ENCODE measurements at places on chromosomes 5 and 9. TPM values are rescaled to one million over a fixed set of nuclear protein-coding genes. Genes with fewer than 3 reads are reported as not detected.

DNA sequence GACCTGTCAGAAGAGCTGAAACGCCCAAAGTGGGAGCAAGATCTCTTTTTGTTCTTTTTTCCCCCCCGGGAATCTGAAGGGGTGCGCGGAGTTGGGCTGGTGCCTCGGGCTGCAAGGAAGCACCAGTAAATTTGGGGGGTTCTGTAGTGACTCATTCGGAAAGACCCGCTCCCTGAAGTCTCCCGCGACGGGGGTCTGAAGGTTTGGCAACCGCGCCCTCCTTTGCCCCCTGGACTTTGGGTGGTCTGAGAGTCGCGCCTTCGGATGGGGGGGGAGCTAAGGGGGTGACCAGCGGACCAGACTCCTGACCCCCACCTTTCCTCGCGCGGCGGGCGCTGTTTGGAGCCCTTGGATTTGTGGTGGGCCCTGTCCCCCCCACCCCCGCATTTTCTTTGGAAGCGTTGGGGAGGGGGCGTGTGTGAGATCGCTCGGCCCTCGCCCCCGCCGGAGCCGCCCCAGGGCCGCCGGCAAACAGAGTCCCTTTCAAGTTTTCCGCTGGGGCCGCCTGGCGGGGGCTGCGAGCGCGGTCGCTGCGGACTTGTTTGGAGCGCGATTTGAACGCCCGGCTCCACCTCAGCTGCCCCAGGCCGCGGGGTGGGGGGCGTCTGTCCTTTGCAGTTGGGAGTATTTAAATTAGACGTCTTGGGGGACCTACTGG is 2.0 kb downstream of the CXXC5 start:
- no peak for DNase-seq

DNA sequence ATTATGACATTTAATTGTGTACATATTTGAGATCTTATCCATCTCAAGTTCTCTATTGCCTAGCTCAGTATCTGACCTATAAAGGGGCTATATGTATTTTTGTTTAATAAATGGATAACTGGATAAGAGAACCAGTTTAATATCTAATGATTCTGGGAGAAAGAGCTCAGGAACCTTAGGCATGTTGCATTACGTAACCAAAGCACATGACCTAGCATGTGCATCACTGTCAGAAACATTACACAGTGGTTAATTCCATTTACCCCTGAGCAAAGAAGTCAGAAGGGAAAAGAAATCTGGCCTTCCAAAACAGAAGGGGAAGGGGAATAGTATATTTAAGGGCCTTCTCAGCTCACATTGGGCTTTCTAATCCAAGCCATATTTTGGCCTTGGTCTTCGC is 12.3 kb downstream of the PAPPA start:
- no peak for DNase-seq

- DNase-seq: peak; percentile 34
These were observed 88.6 kb downstream of the MACROH2A1 start for GRCh38 chr5:135310328-135310989.

- peak; percentile 69 for DNase-seq
These were observed 507.7 kb upstream of the PTGER4 start for GRCh38 chr5:40171971-40172370.

DNA sequence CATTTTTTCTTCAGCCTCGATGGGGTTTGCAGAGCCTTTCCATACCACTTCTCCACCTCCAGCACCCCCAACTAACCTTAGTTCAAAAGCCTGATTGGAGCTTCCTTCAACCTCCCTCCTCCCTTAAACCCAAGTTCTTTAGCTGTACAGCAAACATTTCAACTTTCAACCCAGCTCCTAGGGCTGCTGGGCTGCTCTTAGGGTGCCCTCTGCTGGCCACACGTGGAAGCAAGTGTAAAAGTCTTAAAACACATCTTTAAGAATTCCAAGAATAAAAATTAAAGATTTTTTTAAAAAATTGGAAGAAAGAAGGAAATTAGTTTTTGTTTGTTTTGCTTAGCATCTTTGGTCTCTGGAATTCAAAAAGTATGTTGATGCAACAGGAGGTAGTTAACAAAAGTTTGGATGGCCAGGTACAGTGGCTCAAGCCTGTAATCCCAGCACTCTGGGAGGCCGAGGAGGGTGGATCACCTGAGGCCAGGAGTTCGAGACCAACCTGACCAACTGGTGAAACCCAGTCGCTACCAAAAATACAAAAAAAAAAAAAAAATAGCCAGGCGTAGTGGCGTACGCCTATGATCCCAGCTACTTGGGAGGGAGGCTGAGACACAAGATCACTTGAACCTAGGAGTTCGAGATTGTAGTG is 15.5 kb upstream of the HSD17B3 start:
- DNase-seq: peak; percentile 56

ENC1 gene
- total RNA-seq: 26.2 TPM

Measured in A172 (cell line).